Mesenteric fat pad (tissue), 1 donor: ENCODE measurements at places on chromosomes 5 and 9. TPM values are rescaled to one million over a fixed set of nuclear protein-coding genes. Genes with fewer than 3 reads are reported as not detected.

MYMK gene
- total RNA-seq: not detected

ADGRV1 gene
- 0.16 TPM for total RNA-seq

FRMPD1 gene
- 0.19 TPM for total RNA-seq

SPATA31D4 gene
- total RNA-seq: not detected

DDX31 gene
- 12.7 TPM for total RNA-seq

SLC34A1 gene
- not detected for total RNA-seq

SPINK13 gene
- total RNA-seq: not detected

DOK3 gene
- 22.6 TPM for total RNA-seq

SLC31A1 gene
- 34.6 TPM for total RNA-seq

VCAN gene
- 224 TPM for total RNA-seq

GABRA6 gene
- not detected for total RNA-seq

SOX30 gene
- not detected for total RNA-seq

TTC39B gene
- total RNA-seq: 7.2 TPM

PCDHB9 gene
- total RNA-seq: 1.0 TPM

DDX4 gene
- not detected for total RNA-seq

GPR151 gene
- total RNA-seq: not detected

IZUMO3 gene
- not detected for total RNA-seq

LIX1 gene
- not detected for total RNA-seq

OR4F3 gene
- total RNA-seq: not detected

CARTPT gene
- not detected for total RNA-seq

PIP5K1B gene
- total RNA-seq: 0.74 TPM

ENTR1 gene
- 43.6 TPM for total RNA-seq

RASGEF1C gene
- not detected for total RNA-seq

ADRB2 gene
- total RNA-seq: 25.3 TPM

SLC4A9 gene
- 0.22 TPM for total RNA-seq

FOXD4L5 gene
- not detected for total RNA-seq

IFNA2 gene
- total RNA-seq: not detected

TICAM2 gene
- 6.3 TPM for total RNA-seq

ECSCR gene
- total RNA-seq: 26.7 TPM

CTXN3 gene
- total RNA-seq: not detected

PDE6A gene
- not detected for total RNA-seq

IL13 gene
- not detected for total RNA-seq

EIF4E1B gene
- total RNA-seq: not detected

DOLK gene
- 16.7 TPM for total RNA-seq

TSSK1B gene
- total RNA-seq: not detected
